ENCODE measurements at places on chromosomes 4 and X.
A peak's percentile ranks its signal among the peaks of the same experiment; 100 is the strongest.

DNA sequence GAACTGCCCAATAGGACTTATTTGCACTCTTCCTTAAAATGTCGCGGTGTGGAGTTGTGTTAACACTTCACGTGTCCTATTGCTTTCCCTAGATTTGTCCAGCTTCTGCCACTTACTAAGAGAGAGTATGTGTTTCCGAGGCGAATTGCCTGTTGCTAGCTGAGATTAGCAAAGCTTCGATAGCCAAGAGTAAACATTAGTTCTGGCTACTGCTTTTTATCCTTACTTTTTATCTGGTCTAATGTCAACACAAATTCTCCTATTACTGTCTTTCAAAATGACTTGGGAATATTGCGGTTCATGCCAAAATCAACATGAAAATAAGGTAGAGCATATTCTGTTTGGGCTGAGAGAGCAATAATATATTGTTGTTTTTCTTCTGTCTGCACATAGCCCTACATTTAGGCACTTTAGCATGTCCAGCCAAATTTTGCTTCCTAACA, 90.4 kb upstream of the VEGFC start:
- DNase-seq, result no peak

- peak; percentile 83 for DNase-seq
Measured at GRCh38 chr4:54318904-54319303, 89.8 kb downstream of the PDGFRA start.

- DNase-seq, result no peak
Measured at GRCh38 chr4:136893573-136893972, 638.7 kb downstream of the PCDH18 start.

- no peak for DNase-seq
Measured at GRCh38 chr4:123478859-123479345, 82.3 kb downstream of the SPRY1 start.

GRCh38 chr4:54745031-54745770, 87.4 kb downstream of the KIT start:
- DNase-seq, result no peak

GRCh38 chr4:127012549-127012948, 620.2 kb upstream of the INTU start:
- no peak for DNase-seq

DNA sequence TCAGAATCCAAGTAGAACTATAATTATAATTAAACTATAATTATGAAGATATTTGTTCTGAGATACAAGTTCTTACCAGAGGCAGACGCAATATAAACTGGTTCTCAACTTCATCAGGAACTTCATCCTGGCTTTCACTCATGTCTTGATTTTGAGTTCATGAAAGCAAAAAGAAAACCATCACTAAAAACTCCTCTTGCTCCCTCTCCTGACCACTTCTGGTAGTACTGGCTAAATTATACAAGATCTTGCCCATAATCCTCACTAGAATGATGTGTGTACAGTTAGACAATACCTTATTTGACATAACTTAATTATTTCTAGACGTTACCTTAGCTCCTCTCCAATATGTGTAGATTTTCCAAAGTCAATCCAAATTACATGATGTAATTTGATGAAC, 3.7 kb downstream of the TAF7L start:
- DNase-seq, result peak; percentile 65
